Fibroblast of villous mesenchyme (primary cell): ENCODE measurements at places on chromosomes 7 and 10. TPM values are rescaled to one million over a fixed set of nuclear protein-coding genes. Genes with fewer than 3 reads are reported as not detected.

- DNase-seq = no peak
Measured at GRCh38 chr10:127198307-127198706, 1.9 kb upstream of the INSYN2A start.

- no peak for DNase-seq
Measured at GRCh38 chr10:17179002-17179401, 22.5 kb downstream of the TRDMT1 start.

DNA sequence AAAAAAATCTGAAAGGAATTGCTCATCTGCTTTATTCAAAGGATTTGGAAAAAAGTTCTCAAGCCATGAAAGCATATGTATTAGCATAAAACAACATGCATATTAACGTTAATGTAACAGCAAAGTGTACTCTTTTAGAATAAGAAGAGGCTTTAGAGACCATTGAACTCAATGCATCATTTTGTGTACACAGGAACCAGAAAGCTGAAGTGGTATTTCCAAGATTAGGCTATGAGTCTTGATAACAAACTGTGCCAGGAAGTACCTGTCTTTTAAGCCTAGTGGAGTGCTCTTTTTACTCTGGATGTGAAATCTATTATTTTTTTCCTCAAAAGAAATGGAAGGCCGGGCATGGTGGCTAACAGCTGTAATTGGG, 164.2 kb downstream of the THSD7A start:
- DNase-seq = no peak

The LBX1 gene
- not detected in 2 replicates for total RNA-seq

- DNase-seq = no peak
Measured at GRCh38 chr10:77533146-77533886, 104.3 kb downstream of the KCNMA1 start.

The HOXA5 gene
- 7.4 and 10.8 TPM in 2 replicates for total RNA-seq

DNA sequence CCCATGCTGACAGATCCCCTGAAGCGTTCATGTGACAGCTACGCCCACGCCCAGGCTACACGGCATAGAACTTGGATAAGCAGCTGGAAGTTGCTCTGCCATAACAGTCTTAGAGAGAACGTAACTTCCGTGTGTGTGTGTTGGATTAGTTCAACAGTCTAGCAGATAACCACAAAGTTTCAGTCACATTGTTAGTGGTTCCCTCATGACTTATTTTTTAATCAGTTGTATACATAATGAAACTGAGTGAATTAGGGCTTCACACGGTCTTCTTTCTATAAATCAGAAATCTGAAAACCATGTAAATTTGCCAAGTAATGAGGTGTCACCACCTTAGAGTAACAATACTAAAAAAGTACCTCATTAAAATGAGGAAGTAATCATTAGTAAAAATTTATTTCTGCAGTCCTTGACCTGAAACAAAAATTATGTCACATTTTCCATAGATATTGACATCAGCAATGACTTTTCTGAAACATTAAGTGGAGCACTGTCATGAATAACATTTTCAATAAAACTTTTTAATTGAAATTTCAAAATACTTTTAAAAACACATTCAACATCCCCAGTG, 21.7 kb upstream of the MACC1 start:
- no peak for DNase-seq

DNA sequence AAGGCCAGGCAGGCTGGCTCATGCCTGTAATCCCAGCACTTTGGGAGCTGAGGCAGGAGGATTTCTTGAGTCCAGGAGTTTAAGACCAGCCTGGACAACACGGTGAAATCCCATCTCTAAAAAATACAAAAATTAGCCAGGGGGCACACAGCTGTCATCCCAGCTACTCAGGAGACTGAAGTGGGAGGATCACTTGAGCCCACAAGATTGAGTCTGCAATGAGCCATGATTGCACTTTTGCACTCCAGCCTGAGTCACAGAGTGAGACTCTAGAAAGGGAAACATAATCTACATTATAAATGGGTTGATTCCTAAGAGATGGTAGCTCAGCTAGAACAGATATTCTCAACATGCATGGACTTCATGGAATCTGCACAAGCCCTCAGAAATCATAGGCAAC, 6.3 kb upstream of the LIPF start:
- DNase-seq = no peak

GRCh38 chr10:88934900-88935672, 17.5 kb downstream of the ACTA2 start:
- DNase-seq = peak; percentile 87

GRCh38 chr10:7756360-7756992, 31.3 kb downstream of the KIN start:
- DNase-seq = peak; percentile 26

The CACNA2D1 gene
- 63.5 and 63.8 TPM in 2 replicates for total RNA-seq
